T-helper 17 cell (primary cell): ENCODE measurements at places on chromosomes 4 and X.

DNA sequence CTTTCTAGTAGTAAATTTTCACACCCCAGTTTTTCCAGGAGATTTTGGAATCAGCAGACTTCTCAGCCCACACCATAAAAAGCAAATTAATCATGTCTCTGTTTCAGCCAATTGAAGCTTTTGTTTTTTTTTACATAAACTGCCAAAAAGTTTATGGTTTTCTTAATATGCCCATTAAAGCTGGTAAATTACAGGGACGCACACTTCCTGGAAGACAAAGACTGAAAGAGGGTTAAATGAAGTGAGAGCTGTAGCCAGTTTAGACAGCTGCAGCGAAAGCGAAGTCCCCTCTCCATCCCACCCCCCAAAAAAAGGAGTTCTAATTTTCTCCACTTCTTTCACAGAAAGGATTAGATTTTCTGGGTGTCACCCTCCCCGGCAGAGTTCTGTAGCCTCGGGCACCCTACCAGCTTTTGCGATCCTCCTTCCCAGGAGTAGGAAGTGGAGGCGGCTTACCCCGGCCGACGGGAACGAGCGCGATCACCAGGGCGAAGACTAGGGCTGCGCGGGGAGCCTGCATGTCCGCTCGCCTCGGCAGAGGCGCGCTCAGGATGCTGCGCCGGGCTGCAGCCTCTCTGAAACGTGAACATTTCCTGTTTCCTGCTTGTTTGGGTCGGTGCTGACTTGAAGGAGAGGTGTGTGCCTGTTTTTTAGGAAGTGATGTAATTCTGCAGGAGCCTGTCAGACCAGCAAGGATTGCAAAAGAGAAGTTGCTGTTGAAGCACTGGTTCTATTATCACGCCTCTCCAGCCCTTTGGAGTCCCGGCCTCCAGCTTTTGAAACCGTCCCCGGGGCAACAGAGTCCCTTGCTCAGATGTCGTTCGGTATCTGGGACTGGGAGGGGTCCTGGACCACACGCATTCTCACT, at the start of gene TMEM154:
Gene TMEM154 (minus strand): TSS at position 584 of the 868 bp plus-strand sequence. CDS start 64 bp downstream, at position 520.
- peak; percentile 48 for DNase-seq

- DNase-seq: no peak
Observed at GRCh38 chrX:150226223-150226965, 136.7 kb upstream of the MAMLD1 start.

GRCh38 chrX:132068405-132068804, 45.3 kb downstream of the STK26 start:
- DNase-seq: no peak

DNA sequence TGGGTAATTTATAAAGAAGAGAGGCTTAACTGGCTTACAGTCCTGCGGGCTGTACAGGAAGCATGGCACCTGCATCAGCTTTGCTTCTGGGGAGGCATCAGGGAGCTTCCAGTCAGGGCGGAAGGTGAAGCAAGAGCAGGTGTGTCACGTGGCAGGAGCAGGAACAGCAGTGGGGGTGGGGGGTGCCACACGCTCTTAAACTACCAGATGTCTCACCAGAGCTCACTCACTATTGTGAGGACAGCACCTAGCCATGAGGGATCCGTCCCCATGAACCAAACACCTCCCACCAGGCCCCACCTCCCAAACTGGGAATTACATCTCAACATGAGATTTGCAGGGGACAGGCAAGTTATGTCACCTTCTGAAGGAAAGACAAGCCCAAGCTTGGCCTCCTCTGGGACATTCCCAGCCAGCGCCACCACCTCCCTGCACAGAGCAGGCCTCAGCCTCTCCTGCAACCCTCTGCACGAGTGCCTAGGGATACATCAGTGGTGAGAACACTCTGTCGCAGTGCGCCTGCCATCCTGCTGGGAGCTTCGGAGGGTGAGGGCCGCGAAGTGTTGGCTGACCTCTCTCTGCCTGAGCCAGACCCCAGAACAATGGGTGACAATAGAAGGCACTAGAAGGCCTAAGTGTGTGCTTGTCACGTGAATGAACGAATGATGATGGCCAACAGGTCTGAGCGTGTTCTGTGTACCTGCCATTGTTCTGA, 244.3 kb downstream of the EVC2 start:
- DNase-seq: no peak

- no peak for DNase-seq
Observed at GRCh38 chrX:119423631-119424030, 24.5 kb downstream of the SLC25A43 start.

DNA sequence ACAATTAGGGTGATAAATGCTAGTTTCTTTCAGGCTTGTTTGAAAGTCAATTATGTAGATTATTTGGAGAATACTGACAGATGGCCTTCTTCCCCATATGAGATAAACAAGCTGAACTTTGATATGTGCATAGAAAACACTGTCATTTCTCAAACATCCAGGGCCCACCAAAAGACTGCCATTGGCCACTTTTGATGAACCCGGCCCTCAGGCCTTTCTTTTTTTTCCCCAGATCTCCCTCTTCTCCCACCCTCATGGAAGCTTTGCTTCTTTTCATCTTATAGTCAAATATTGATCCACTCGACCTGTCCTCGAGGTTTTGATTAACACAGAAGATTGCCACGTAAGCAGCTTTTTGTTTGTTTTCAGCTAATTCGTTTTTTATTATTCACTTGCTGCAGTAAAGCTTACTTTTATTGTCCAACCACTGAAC, 377.4 kb downstream of the SMARCA1 start:
- no peak for DNase-seq

- no peak for DNase-seq
Observed at GRCh38 chr4:44985152-44985551, 258.8 kb upstream of the GNPDA2 start.

DNA sequence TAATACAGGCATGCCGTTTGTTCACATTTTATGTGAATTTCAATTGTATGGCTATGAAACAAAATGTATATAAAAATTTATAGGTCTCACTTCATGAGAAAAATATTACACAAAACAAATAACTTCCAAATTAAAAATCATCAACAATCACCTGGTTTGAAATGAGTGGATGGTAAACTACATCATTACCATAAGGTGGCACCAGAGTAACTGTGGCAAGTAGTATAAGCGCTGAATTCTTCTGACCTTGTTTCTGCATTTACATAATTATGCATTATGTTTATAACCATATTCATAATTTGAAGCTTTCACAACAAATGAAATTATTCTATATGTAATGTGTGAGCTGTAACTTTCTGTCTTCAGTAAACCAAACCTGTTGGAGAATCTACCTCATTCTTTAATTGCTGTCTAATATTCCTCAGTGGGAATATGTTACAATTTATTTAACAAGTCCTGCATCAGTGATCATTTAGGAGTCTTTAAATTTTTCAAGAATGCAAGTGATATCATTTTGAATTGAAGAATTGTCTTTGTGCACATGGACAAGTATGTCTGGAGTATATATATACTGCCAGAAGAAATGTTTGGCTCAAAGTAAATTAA, 55.2 kb downstream of the MMRN1 start:
- DNase-seq: no peak

GRCh38 chrX:40157228-40158035, 59.7 kb upstream of the BCOR start:
- DNase-seq: no peak

- no peak for DNase-seq
Observed at GRCh38 chr4:66034262-66034661, 364.0 kb upstream of the EPHA5 start.

- DNase-seq: no peak
Observed at GRCh38 chrX:115591856-115592842, 31.2 kb downstream of the PLS3 start.

- DNase-seq: no peak
Observed at GRCh38 chr4:23839279-23839678, 50.6 kb downstream of the PPARGC1A start.

DNA sequence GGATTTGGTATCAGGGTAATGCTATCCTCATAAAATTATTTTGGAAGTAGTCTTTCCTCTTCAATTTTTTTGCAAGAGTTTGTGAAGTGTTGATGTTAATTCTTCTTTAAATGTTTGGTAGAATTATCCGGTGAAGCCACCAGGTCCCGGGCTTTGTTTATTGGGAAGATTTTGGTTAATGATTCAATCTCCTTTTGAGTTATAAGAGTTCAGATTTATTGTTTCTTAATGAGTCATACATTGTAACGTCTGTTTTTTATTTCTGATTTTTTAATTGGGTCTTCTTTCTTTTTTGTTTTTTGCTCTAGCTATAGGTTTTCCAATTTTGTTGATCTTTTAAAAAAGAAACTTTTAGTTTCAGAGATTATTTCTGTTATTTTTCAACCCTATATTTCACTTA, 412.3 kb downstream of the PDGFC start:
- DNase-seq: no peak

DNA sequence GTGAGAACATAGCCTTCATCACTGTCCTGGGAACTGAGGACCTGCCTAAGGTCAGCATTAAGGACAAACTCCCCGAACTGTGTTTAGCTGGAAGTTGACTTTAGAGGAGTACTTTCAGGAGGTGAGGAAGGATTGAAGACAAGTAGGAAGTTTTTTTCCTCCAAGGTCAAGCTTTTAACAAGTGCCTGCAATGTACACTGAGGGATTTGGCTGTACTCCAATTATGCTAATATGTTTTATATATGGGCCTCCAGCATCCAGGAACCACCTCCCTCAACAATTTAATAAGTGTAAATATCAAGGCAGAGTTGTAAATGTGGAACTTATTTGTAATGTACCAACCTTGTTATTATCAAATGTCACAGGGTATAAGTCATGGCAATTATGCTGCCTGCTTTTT, 726.2 kb downstream of the RPA4 start:
- DNase-seq: no peak

- DNase-seq: no peak
Observed at GRCh38 chr4:125003840-125004239, 291.3 kb upstream of the ANKRD50 start.

GRCh38 chrX:9867226-9867625, 81.0 kb downstream of the SHROOM2 start:
- no peak for DNase-seq

DNA sequence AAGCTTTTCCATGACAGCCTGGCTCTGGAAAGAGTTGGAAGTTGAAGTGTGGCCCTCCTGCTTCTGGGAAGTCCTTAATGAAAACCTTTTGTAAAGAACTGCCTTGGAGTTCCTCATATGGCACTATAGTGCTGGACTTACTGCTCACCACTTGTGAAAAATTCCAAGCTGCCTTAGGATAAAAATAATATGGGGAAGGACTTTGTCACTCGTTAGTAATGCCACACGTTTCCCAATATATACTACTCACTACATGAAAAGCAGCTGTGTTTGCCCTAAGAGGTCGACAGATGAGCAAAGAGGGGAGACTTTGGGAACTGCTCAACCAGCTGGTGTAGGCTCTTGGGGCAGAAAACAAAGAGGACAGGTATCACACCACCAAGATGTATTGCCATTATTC, 11.7 kb downstream of the OPHN1 start:
- DNase-seq: no peak

GRCh38 chrX:41661366-41662095, 27.2 kb upstream of the GPR34 start:
- no peak for DNase-seq

DNA sequence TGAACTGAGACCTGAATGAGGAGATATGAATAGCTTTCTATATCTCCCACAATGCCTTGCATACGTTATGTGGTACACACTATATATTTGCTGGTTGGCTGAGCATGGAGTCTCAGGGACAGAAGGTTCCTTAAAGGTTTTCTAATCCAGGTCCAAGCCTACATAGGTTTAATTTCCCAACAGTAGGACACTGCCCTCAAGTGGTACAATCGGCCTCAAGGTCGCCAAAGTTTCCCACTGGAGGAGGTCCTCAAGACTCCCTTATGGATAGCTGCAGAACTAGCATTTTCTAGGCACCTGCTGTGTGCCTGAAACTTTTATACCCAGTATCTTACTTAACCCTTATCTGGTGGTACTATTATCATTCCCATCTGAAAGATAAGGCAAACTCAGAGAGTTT, 21.0 kb upstream of the EFNB1 start:
- DNase-seq: no peak

DNA sequence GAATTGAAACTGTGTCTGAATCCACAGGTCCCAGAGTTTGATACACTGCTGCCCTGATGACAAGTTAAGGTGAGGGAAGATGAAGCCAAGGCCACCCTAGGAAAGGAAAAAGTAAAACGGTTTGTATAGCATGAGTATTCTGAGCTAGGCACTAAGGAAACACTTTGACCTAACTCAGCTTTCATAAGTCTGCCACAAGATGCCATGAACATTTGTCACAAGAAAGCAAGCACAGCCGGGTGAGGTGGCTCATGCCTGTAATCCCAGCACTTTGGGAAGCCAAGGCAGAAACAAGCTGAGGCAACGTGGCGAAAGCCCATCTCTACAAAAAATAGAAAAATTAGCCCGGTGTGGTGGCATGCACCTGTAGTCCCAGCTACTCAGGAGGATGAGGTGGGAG, 34.2 kb downstream of the ELOVL6 start:
- no peak for DNase-seq

DNA sequence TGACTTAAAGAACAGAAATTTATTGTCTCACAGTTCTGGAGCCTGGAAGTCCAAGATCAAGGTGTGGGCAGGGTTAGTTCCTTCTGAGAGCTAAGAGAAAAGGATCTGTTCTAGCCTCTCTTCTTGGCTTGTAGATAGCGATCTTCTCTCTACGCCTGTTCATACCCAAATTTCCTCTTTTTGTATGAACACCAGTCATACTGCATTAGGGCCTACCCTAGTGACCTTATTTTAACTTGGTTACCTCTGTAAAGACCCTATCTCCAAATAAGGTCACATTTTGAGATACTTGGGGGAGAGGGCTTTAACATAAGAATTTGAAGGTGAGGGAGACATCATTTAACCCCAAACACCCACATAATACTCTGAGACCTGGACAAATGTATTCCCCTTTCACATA, 55.6 kb upstream of the SPP1 start:
- DNase-seq: no peak

GRCh38 chr4:128986019-128986418, 107.3 kb downstream of the SCLT1 start:
- no peak for DNase-seq

DNA sequence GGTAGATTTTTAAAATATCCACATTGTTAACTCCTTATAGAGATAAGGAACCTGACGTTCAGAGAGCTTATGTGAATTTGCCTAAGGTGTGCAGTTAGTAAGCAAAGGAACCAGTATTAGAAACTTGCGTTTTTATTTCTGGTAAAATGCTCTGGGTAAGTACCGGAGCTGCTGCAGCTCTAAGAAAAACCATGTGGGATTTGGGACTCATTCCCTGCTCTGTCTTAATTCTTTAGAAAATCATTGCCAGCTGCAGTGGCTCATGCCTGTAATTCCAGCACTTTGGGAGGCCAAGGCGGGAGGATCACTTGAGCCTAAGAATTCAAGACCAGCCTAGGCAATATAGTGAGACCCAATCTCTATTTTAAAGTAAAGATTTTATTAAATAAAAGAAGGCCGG, 5.8 kb downstream of the CCKAR start:
- DNase-seq: no peak
